RPMI8226 (cell line): ENCODE measurements at places on chromosomes 1 and 21.
A peak's percentile ranks its signal among the peaks of the same experiment; 100 is the strongest.

DNA sequence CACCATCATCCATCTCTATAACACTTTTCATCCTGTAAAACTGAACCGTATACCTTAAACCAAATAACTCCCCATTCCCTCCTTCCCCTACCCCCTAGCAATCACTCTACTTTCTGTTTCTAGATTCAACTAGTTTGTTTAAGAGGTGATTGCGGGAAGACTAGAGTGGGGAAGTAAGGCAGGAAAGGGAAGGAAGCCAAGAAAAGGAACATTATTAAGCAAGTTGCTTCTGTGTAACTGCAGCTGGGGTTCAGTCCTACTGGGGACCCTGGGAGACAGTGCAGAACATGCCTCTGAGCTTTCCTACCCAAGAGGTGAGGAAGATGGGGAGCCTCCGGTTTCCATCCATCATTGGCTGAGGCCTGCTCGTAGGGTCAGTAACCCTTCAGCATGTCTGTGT, 28.9 kb upstream of the H3-3A start:
- no peak for DNase-seq

DNA sequence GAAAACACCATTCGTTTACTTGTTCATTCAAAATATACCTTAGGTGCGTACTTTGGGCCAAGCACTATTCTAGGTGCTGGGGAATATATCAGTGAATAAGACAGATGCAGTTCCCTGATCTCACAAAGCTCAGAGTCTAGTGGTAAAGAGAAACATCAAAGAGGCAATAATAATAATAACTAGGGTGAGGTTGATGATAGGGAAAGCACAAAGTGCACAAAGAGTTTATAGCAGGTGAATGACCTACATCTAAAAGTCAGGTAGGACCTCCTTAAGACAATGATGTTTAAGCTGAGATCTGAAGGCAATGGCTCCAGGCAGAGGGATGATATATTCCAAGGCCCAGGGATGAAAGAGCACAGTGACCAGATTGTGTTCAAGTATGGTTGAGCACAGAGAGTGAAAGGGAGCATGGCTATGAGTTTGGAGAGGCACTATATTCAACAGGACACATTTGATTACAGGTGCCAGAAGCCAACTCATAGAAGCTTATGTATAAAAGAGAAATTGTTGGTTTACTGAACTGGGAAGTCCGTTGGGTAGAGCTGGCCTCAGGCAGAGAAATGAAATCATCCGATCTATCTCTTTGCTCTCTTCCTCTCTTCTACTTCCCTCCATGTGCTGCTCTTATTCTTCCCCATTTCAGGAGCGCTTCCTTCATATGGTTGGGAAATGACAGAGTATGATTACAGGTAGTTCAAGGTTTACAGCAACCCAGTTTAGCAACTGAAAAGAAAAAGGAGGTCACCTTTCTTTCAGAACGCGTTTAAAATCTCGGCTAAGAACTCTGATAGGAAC, 23.0 kb upstream of the CCT8 start:
- DNase-seq, result no peak

GRCh38 chr1:7678491-7679158, 92.5 kb upstream of the VAMP3 start:
- DNase-seq, result no peak

DNA sequence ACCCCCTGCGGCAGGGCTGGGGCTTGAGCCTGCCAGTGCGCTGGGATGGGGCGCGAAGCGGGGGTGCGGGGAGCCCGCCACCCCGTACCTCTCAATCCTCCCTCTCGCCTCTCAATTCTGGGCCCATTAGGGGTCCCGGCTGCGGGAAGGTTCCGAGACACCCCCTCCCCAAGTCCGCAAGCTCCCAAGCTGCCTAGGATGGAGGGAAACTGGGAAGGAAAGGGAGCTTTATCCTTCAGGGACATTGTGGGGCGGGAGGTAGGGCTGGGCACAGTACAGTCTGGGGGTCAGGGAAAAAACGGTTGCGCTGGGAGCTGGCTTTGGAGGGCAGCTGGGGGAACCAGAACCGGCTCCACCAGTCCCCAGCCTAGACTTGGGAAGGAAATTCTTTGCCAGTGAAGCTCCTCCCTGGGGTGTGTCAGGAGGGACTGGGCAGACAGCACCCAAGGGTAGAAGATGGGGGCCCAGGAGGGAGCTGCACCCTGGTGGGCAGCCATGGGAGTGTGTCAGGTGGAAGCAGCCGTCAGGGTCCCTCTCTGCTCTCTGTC, 904 bp downstream of the GJB3 start:
- DNase-seq, result no peak

- DNase-seq, result no peak
Measured at GRCh38 chr1:182029002-182029378, 32.5 kb downstream of the ZNF648 start.

DNA sequence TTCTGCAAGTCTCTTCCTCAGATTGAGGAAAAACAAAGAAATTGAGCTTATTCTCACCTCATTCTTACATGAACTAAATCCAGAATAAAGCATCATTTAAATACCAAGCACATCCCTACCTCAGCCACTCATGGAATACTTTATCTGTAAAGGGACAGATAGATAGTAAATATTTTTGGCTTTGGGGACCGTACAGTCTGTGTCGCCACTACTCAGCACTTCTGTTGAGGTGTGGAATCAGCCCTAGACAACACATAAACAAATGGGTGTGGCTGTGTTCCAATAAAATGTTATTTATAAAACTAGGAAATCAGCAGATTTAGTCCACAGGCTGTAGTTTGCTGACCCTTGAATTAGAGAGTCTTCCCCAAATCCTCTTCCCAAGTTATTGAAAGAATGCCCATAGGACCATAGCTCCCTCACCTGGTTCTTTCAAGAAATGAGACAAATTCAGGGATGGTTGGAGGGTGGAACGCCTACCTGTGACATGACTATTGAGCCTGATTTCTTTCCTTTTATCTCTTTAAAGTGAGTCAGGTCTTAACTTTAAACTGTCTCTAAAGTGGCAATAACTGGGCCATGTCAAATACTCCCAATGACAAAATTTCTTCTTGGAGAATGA, 878.5 kb downstream of the USP25 start:
- DNase-seq, result no peak

- no peak for DNase-seq
Measured at GRCh38 chr1:178706432-178706831, 18.6 kb upstream of the RALGPS2 start.

GRCh38 chr1:172956871-172957270, 93.9 kb downstream of the TNFSF18 start:
- DNase-seq, result no peak

DNA sequence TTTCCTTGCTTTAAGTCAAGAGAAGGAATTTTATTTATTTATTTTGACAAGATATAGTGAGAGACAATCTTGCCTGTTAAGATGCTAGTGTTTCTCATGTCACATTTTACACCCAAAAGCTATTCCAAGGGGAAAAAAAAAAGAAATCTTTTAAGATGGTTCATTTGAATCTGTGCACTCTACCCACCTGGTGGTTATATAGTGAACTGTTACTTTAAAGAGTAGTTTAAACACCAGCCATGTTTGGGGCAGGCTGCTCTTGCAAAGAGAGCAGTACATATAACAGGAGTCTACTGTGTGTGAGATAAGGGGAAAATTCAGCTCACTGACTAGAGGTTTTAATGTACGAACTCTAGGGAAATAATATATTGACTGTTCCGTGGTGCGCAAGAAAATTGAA, 3.3 kb upstream of the ELAVL4 start:
- DNase-seq, result no peak

- peak; percentile 46 for DNase-seq
Measured at GRCh38 chr1:28640766-28641165, 2.1 kb downstream of the TAF12 start.

DNA sequence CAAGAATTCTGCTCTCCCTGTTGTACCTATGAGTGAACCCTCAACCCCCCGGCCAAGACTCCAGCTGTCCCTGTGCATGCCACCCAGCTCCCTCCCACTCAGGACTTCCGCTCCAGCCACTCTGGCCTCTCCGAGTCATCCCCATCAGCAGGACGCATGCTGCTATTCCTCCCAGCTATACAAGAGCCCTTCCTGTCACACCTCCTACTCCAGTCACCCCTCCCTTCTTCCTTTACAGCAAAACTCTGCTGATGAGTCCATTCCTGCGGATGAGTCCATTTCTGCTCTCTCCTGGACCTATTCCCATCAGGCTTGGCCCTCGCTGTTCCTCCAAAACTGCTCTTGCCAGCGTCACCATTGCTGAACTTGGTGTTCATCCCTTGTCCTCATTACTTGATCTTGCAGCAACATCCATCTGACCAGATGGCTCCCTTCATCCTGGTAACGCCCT, 42.2 kb downstream of the H3-3A start:
- DNase-seq, result no peak

- no peak for DNase-seq
Measured at GRCh38 chr1:213041443-213041842, 9.6 kb upstream of the RPS6KC1 start.

DNA sequence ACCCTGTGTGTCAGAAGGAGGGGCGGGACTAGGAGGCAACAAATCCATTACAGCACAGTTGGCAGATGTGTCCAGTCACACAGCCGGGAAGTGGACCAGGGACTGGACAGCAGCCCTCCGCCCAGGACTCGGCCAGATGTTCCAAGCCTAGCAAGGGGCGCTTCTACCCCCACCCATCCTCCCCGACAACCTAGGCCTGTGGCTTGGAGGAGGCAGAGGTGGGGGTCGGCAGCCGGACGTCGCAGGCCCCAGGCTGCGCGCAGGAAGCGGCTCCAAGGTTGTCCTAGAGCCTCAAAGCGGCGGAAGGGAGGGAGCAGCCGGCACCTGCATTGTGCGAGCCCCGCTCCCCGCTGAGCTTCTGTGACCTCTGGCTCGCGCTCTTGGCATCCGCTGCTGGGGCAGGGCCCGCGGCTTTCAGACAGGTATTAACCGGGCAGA, 20.6 kb upstream of the MYCL start:
- DNase-seq, result peak; percentile 3

DNA sequence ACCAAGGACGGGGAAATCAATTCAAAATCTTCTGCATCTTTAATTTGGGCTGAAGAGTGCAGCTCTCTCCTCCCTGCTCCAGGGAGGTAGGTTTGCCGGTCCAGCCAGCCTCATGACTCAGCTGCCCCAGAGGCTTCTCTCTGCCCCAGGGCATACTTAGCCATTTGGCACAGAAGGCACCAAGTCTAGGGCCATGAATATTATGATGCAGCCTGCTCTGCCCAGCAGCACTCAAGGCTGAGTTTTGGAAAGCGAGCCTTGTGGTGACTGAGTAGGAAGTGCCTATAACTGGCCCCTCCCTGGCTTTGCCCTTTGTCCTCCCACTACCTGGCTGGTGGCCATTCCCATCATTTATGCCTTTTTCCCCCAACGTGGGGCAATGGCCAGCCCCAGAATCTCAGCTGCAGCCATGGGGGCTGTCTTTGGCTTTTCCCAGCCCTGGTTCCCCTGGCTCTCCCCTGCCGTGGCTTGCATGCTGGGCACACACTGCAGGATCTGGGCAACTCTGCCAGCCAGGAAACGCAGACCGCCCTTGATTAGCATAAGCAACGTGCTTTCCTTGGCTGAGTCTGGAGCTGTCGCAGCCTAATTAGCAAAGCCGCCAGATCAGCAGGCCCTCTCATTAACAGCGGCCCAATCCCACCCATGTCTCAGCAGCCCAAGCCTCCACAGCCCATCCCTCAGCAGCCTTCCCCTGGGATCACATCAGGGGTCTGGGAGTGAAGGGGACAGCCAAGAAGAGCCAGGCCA, 258.6 kb upstream of the TMEM51 start:
- DNase-seq, result no peak

- peak; percentile 76 for DNase-seq
Measured at GRCh38 chr1:6601923-6602668, 573 bp downstream of the KLHL21 start.

GRCh38 chr1:204731985-204732575, 46.5 kb upstream of the LRRN2 start:
- DNase-seq, result no peak

- peak; percentile 68 for DNase-seq
Measured at GRCh38 chr1:230167419-230167852, 100.4 kb downstream of the GALNT2 start.

DNA sequence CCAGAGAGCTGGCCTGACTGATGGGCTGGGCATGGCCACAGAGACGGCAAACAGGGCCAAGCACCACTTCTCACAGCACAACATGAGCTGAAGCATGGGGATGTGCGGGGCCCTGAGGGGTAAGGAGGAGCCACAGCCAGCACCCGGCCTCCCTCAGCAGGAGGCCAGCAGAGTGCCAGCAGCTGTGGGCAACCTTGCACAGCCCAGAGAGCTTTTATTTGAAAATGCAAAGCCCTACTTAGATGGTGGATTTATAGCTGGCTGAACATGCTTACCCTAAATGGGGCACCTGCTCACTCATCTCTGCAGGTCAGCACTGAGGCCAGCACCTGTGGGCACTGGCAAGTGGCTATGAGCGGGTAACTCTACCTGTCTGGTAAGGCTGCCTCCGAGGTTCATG, 44.1 kb downstream of the SLC66A1 start:
- no peak for DNase-seq

GRCh38 chr1:19419691-19420090, 65.6 kb downstream of the CAPZB start:
- DNase-seq, result no peak

DNA sequence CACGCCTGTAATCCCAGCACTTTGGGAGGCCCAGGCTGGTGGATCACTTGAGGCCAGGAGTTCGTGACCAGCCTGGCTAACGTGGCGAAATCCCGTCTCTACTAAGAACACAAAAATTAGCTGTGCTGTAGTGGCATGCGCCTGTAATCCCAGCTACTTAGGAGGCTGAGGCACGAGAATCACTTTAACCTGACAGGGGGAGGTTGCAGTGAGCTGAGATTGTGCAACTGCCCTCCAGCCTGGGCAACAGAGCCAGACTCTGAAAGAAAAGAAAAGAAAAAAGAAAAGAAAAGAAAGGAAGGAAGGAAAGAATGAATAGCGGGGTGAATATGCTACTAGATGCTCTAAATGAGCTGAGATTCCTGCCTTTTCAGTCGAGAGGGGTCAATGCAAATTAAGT, 7.1 kb downstream of the GFI1 start:
- no peak for DNase-seq

DNA sequence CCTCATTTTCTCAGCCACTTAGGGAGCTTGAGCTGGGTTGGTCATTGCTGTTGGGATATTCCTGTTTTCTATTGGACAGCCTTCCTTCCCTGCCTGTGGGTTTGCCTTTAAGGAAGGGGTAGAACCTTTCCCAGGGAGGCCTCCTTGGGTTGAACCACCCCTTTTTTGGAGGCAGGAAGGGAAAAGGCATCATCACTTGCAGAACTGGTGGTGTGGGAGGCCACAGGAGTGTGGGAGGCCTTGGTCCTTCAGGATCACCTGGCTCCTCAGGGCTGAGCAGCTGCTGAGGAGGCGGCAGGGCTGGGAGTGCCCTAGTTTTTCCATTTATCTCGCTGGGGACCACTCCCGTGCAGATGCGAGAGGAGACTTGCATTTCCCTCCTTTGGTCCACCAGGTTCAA, 667 bp upstream of the CYB561D1 start:
- no peak for DNase-seq

- DNase-seq, result peak; percentile 39
Measured at GRCh38 chr1:204075139-204075521, 2.2 kb downstream of the SOX13 start.
